ENCODE measurements at places on chromosomes 7 and 10.

DNA sequence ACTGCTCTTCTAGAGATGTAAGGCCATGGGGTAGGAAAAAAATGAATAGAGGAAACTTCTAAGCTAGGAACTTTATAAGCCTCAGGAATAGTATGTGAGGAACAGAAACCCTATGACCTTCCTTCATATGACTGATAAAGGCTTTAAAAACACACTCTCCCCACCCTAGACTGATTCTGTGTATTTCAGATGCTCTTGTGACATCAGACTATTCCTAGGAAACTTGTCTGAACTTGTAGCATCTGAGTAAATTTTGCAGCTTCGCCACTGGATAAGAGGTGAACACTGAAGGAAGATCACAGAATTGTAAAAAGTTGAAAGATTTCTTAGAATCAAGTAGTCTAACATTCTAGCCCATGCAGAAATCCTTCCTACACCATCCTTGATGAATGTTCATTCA, 31.0 kb upstream of the CBLL1 start:
- no peak for DNase-seq

DNA sequence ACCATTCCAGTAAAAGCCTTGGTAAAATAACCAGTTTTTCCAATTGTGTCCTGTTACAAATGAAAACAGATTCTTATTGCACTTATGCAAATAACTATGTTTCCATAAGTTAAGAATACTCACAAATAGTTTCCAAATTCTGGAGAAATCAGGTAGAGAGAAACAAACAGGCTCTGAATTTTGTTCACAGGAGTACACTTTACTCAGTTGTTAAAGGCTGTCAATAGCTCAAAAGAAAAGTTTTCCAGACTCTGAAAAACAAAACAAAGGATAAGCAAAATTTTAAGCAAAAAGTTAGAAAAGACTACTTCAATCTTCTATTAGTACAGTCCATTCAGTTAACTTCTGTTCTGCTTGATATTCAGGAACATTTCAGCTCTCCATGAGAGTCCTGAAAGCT, 32.8 kb upstream of the ZNF365 start:
- DNase-seq = no peak

DNA sequence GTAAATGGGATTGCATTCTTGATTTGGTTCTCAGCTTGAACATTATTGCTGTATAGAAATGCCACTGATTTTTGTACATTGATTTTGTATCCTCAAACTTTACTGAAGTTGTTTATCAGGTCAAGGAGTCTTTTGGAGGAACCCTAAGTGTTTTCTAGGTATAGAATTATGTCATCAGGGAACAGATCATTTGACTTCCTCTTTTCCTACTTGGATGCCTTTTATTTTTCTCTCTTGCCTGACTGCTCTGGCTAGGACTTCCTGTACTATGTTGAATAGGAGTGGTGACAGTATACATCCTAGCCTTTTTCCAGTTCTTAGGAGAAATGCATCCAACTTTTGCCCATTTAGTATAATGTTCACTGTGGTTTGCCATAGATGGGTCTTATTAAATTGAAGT, 48.8 kb downstream of the ANXA8 start:
- DNase-seq = no peak

- no peak for DNase-seq
These were observed 274.0 kb upstream of the GLI3 start for GRCh38 chr7:42511027-42511426.

DNA sequence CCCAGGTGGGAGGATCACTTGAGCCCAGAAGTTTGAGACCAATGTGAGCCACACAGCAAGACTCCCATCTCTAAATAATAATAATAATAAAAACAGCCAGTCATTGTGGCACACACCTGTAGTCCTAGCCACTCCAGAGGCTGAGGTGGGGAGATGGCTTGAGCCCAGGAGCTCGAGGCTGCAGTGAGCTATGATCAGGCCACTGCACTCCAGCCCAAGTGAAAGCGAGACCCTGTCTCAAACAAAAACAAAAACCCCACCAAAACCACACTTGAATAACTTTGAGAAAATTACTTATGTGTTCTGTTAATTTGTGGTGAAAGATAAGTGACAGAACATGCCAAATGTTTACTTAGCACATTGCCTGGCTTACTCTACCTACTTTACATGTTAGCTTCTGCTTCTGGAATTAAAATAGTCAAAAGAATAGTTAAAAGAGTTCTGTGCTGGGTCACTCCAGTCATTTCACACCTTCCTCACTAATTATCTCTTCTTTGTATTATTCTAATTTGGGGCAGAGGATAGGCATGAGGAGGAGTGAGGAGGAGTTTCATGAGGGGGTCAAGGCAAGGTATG, 9.8 kb downstream of the TMEM60 start:
- DNase-seq = no peak

DNA sequence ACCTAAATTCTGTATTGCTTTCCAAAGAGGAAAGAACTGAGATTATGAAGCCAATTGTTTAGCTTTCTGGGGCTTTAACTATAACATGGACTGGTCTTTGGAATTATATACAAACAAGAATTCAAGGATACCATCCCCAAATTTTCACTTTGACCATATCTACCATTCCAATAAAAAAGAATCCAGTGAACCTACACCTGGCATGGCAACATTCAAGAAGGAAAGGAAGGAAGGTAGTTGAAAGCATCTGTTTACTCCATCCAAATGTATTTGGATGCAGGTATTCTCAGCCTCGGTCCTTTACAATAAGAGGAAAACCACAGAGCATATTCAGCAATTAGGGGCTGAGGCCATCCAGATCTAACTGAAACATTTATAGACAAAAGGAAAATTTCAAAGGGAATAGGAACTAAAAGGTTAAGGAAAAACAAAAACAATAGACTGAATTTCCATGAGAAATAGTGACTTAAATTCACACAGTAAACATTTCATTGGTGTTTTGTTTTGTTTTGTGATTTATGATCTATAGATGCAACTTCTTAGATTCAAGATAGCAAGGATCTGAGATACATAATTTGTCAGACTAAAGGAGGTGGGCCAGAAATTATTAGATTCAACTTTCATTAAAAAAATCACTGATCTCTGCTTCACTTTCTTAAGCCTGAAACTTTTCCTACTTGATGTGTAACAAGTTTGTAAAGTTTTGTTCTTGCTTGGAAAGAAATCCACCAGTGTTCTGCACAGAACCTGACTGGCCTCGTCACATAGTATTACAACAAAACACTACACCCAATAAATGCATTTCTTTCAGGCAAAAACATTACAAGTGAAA, 12.7 kb downstream of the SKIDA1 start:
- DNase-seq = no peak

DNA sequence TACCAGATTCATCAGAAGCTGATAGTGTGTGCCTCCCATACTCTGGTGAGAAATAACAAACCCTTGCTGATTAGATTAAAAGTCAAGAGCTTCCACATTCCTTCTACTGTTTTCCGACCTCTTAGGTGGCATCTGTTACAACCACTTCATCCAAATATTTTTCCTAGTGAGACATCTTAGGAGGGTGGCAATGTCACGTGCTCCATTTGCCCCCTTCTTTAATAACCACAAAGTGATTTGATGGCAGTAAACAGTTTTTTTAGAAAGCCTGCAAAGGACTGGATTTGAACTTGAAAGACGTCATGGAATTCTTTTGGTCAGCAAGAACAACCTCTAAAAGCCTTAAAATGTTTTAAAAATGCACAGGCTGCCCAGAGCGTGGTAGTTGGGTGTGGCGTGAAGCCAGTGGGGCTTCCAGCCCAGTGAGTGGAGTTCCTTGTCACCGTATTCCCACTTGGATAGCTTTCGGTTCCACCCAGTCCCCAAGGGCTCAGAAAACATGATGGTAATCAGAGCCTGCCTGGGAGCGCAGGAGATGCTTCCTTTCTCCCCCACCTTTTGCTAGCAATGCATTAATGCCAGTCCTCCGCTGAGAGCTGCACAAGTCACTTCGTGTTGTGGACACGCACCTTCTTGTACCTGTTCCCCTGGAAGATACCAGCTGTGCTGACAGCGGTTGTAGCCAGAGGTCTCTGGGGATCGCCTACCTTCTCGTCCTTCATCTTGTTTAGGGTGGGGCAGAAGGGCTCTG, 256.4 kb downstream of the KIAA1217 start:
- DNase-seq = no peak
